ENCODE measurements at places on chromosomes 7 and 10. TPM values are rescaled to one million over a fixed set of nuclear protein-coding genes. Genes with fewer than 3 reads are reported as not detected.

DNA sequence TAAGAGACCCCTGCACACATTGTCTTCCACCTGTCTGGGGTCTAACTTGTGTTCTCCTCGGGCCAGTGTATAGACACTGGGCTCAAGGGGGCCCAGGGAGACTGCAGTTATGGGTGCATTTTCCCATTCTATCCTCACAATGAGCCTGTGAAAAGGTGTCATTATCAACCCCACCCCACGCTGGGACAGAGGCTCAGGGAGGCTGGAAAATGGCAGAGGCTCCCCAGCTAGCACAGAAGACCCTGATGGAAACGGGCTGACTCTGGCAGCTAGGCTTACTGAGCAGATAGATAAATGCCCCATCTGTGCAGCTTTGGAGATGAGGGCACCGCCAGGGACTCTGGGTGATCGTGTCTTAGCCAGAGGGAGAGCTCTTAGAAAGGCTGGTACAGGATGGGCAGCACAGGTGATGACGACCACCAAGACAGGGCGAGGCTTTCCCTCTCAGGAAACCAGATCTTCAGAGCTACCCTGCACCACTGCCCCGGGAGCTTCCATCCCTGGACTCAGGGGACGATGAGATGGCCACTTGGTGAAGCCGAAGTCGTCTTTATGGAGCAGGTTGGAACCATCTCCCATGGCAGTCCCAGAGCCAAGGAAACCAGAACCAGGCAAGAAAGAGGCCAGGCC lies 58.2 kb upstream of the CHST15 start:
- ATAC-seq, result no peak

DNA sequence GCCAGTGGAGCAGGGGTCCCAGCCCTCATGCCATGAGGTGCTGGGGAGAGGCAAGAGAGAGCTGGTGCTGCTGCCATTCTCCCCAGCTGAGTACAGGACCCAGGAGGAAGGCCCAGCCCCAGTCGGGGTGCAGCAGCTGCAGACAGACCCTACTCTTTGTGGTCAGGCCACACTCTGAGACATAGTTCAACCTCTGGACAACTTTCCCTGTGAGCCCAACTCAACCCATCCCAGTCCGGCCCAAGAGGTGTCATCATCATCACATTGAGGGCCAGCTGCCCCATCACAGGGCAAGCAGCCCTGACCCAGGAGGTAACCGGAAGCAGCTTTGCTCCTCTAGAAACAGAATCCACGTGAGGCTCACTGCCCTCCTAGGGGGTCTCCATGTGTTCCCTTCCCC lies 133.8 kb upstream of the KCNMA1 start:
- ATAC-seq, result no peak

DNA sequence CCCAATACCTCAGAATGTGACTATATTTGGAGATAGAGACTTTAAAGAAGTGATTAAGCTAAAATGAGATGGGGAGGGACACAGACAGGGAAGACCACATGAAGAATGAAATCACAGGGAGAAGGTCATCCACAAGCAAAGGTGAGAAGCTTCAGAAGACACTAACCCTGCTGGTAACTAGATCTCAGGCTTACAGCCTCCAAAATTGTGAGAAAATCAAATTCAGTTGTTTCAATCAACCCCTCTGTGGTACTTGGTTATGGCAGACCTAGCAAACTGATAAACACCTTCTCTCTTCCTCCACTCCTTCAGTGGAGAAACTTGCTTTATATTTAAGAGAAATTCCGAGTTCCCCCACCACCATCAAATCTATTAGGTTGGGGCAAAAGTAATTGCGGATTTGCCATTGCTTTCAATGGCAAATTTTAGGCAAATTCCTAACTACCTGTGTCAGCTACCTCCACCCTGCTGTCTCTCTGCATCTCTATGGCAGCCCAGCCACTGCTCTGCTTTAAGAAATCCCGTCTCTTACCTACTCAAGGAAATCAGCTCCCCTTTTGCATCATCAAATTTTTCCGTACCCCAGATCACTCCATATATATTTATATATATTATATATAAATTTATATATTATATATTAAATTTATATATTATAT lies 38.2 kb downstream of the SEMA3E start:
- ATAC-seq, result no peak

- no peak for ATAC-seq
These were observed 173.0 kb downstream of the ARHGAP21 start for GRCh38 chr10:24550680-24551079.

GRCh38 chr7:37430640-37431039 lies 18.0 kb downstream of the ELMO1 start:
- no peak for ATAC-seq

GRCh38 chr10:100717166-100717565 lies 28.2 kb upstream of the PAX2 start:
- no peak for ATAC-seq

GRCh38 chr7:98479318-98479717 lies 78.4 kb upstream of the BAIAP2L1 start:
- ATAC-seq, result no peak

- ATAC-seq, result no peak
These were observed 16.9 kb upstream of the STMP1 start for GRCh38 chr7:135645296-135645904.

- peak; percentile 60 for ATAC-seq
These were observed 148.3 kb downstream of the SVIL start for GRCh38 chr10:29486433-29486832.

The C10orf71 gene
- not detected for total RNA-seq

The WIPF3 gene
- total RNA-seq, result not detected

Measured in activated T-helper 17 cell treated with anti-CD3 and anti-CD28 coated beads, Interleukin-2, amount 50 U/mL, for 72 hours (primary cell).